ENCODE measurements at places on chromosomes 12 and 14.

- DNase-seq = no peak
Observed at GRCh38 chr12:109140560-109140959, 24.2 kb downstream of the ACACB start.

DNA sequence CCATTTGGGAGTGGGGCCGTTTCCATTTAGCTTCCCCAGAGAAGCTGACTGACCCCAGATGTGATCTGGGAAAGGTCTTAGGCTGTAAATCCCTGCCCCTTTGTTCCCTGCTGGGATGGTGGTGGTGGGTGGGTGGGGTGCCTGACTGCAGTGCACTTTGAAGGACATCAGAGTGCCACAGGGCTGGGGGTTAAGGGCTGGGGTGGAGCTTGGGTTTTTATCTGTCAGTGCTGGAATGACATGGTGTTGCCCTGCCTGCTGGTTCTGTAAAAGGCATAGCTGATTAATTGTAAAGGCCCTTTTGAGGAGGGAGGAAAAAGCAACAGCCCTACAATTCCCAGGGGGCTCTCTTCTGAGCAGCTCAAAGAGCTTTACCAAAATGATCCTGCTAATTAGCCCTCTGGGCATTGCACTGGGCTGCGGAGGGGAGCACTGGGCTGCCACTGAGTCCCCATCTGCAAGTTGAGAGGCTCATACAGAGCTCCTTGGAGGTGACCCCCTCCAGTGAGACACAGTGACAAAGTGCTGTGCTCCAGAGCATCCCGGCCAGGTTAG is 21.1 kb downstream of the PLEKHG3 start:
- no peak for DNase-seq

DNA sequence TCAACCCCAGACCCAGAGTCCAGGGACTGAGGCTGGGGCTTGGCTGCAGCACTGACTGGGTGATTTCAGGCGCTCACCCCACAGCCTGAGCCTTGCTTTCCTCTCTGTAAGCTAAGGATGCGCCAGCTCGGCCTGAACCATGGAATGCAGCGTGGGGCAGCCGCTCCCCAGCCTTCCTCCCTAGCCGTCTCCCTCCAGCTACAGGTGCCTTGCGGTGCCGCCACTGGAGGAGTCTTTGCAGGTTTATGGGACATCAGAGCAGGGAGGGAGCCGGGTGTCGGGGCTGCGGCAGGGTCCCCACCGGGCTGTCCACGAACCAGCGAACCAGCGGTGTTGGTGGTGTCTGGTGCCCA is 19.4 kb downstream of the PPP2R5C start:
- DNase-seq = no peak

DNA sequence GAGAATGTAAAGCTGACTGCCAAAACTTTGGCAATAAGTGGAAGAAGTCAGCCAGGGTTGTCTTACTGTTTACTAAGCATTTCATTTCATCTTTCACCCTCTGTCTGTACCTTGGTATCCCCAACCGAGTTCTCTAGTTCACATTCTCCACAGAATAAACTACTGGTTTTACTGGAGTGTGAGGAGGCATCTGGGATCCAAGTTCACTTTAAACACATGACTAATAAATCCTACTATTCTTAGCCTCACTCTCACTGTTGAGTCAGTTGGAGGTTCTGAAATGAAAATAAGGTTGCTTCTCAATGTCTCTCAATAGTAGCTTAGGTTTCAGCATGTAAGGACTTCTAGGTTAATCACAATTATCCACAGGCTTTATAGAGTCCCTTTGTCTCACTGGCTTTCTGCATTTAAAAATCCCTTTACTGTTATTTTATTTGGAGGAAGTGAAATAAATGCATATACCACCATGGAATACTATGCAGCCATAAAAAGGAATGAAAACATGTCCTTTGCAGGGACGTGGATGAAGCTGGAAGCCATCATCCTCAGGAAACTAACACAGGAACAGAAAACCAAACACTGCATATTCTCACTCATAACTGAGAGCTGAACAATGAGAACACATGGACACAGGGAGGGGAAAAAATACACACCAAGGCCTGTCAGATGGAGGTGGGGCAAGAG is 95.8 kb downstream of the EPS8 start:
- DNase-seq = no peak

GRCh38 chr12:42936991-42937390 is 347.4 kb upstream of the PRICKLE1 start:
- no peak for DNase-seq

- DNase-seq = no peak
Observed at GRCh38 chr12:4261655-4262054, 11.9 kb upstream of the CCND2 start.

DNA sequence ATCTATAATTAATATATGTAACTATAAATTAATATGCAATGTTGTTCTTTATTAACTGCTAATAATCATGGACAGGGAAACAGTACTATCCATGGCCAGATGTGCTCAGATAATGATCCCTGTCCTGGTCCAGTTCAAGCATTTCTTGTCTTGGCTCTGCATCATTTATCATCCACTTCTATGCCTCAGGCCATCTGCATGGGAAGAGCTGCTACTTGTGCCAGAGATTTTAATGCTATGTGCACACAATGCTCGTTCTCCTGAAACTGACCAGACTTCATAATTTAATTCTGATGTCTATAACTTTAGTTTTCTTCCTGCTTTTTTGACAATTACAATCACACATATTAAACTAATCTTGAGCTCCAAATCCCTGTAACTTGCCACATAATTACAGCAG is 11.2 kb upstream of the TMX1 start:
- no peak for DNase-seq

DNA sequence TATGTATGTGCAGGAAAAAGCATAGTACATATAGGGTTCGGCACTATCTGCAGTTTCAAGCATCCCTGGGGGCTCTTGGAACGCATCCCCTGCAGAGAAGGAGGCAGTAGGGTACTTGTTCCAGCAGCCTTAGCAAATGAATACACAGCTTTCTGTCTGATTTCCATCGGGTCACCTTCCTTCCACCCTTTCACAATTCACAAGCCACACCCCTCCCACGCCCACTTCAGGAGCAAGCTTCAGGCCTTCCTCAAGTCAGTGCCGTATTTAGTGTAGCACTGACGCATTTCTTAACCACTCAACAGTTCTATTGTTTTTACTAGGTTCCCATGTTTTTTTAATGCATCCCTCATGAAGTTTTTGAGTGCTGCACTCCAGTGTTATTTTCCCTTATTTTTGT is 64.2 kb downstream of the CLMN start:
- DNase-seq = no peak

GRCh38 chr12:124555168-124556073 is 12.0 kb downstream of the NCOR2 start:
- no peak for DNase-seq

DNA sequence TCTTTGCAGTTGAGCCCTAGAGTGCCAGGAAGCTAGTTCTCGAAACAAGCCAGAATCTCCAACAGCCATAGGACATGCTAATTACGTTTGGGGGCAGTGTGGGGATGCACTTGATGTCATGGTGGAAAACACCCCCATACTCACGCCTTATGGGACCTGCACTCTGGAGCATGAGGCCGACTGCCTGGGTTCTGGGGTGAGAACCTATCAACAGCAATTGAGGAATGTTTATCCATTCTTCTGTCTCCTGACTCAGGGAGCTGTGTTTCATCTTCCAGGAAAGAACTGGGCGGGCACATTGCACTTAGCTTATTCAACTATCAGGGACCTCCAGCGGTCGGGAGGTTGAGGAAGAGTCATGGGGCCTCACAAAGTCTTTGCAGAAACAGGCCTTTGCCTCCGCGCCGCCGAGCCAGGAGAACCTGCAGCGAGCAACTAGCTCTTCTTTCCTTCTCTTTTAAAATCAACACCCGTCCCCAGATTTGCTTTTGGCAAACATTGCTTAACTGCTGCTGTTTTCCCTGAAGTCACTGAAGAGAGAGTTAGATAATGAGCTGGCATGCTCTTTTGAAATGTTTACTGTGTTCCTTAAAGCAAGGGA is 226.1 kb upstream of the DIO3 start:
- no peak for DNase-seq

GRCh38 chr14:31380106-31380505 is 40.2 kb downstream of the HEATR5A start:
- DNase-seq = no peak

DNA sequence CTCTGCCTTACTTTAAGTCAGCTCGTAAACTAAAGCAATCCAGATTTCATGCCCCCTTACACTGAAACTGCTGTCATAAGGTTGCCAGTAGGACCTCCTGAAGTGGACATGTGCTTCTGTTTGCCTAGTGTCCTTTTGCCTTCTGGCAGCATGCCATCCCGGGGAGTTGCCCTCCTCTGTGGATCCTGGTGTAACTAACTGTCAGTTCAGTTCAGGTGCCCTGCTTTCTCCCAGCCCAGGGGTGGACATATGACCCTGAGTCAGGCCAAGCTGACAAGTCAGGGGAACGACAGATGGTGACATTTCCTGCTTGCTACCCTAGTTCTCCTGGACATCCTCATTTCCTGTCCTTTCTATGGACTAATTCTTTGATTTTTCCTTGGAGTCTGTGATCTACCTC is 25.6 kb downstream of the AKAP6 start:
- no peak for DNase-seq

DNA sequence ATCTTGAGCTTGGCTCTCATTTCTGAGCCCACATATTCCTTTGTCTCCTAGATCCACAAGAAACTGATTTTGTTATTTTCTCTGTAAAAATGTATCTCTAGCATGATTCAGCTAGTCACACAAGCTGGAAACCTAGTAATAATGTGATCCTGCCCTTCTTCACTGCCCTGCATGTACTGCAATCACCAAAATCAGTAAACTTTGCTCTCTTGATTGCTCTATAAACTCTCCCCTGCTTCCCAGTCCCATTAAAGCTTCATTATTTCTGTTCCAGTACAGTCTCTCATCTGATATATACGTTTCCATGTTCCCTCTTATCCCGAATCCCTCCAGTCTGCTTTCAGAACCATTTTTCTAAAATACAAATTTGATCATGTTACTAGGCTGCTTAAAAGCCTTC is 166.5 kb downstream of the MSRB3 start:
- DNase-seq = no peak

DNA sequence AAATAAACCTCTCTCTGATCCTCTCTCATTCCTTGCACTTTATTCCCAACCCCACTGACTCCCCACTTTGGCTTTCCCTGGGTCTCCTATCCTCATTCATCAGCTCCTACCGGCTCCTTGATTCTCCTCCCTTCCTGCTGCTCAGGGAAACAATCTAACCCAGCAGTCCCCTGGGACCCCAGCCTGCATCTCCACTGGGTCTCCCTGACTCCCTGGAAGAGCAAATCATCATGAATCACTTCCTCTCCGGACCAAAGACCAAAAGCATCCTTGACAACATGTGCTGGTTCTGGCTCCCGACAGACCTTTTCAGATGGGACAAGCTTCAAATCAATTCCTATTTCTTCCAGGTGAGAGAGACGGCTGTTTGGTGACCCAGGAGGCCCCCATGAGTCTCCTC is 76.6 kb downstream of the HSPB8 start:
- no peak for DNase-seq

DNA sequence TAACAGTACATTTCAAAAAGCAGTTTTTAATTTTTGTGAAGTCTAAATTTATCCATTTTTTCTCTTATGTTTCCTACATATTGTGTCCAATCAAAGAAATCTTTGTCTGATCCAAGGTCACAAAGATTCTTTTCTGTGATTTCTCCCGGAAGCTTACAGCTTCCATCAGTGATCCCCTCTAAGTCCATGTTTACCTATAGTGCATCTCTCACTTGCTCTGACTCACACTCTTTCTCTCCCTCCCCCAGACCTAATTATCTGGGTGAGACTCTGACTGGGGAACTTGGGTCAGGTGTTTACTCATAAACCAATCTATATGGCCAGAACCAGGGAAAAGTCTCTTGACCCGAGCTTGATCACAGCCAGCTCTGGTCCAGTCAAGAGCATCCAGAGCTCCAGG is 224.4 kb downstream of the SPTSSA start:
- no peak for DNase-seq

DNA sequence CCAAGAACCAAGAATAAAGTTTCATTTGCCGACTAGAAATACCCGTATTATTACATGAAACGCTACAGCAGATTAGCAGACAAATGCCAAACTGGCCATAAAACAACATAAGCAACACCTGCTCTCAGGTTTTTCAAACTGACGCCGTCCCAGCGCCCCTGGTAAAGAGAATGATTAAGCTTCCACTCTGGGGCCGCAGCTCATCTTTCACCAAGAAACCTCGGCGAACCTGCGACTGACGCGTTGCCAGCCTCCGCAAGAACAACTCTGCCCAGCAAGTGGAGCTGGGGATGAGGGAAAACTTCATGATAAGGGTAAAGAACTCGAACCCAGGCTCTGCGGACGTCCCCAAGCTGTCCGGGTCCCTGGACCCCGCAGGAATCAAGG is 530 bp downstream of the ARL1 start:
- DNase-seq = no peak

DNA sequence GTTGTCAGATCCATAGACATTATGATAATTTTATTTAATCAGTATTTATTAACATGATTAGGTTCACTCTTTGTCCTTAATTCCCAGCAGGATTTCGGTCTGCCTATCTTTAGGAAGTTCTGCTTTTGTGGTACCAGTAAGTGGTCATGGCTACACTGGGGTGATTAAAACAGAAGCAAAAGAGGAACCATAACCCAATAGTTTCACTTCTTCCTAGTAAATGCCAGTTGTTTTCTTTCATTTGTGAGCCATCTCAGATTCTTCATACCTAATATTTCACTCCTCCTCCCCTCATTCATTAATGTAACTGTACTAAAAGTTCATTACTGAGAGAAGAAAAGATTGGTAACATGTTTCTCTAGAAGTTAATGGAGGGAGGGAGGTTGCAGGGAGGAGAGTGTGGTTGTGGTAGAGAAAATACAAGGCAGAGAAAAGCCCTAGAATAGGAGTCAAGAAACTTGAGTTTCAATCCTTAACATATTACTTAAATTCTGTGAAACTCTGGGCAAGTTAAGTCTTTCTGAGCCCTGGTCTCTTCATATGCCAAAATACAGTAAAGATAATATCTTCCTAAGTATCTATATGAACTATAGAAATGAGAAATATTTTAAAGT is 101.2 kb downstream of the PEBP1 start:
- no peak for DNase-seq

GRCh38 chr12:50550530-50551223 is 45.9 kb downstream of the DIP2B start:
- no peak for DNase-seq

DNA sequence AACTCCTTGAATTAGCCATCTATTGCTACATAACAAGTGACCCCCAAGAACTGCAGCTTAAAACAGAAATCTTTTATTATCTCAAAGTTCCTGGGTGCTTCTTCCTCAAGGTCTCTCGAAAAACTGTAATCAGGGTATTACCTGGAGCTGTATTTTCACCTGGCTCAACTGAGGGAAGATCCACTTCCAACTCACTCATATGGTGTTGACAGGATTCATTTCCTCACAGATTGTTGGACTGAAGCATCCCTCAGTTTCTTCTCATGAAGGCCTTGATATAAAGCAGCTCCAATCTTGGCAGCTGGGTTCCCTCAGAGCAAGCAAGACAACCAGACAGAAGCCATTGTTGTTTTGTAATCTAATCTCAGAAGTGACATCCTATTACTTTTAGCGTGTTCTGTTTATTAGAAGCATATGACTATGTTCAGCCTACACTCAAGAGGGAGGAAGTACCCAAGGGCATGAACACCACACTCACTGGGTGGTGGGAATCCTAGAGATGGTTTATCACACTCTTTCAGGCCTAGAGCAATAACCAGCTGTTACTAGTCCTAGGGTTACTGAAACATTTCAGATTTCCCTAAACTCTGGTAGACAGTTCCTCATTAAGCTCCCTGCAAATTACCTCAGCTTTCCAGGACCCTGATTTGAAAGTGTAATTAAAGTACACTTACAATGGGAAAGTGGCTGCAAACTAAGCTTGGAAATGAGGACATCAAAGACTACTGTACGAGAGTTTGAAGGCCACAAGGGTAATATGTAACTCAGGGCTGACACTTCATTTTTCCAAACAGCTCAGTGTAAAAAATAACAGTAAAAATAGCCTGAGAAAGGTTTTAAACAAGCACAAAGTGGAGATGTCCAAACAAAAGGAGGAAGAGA is 222.2 kb downstream of the SEC23A start:
- DNase-seq = no peak

Measured in anterior cingulate cortex (tissue), 58 donors.